ENCODE measurements at places on chromosomes 2 and 18.

GRCh38 chr2:28359222-28360057 is 33.2 kb upstream of the FOSL2 start:
- DNase-seq: peak; percentile 87

GRCh38 chr2:4445821-4446220 is 742.4 kb downstream of the DCDC2C start:
- DNase-seq: no peak

DNA sequence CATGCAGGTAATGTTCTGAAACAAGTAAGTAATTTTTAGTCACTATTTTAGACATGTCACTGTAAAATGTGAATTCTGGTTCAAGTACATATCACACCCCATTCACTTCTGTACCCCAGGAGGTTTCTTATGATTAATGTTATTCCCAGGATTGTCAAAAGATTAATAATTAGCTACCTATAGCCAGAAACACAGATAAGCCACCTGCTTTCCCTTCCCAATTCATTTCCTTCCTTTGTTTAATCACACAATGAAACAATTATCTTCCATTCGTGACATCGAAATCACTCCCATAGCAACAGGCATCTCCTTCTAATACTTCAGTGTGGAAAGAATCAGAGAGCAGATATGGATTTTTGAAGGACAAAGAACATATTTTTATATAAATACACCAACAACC is 1650.3 kb upstream of the CELF4 start:
- no peak for DNase-seq

- DNase-seq: no peak
These were observed 141.8 kb upstream of the KLHL29 start for GRCh38 chr2:23243073-23243659.

- DNase-seq: no peak
These were observed 15.0 kb downstream of the GPR55 start for GRCh38 chr2:230909841-230910545.

- no peak for DNase-seq
These were observed 476.6 kb downstream of the CNTNAP5 start for GRCh38 chr2:124501575-124502152.

DNA sequence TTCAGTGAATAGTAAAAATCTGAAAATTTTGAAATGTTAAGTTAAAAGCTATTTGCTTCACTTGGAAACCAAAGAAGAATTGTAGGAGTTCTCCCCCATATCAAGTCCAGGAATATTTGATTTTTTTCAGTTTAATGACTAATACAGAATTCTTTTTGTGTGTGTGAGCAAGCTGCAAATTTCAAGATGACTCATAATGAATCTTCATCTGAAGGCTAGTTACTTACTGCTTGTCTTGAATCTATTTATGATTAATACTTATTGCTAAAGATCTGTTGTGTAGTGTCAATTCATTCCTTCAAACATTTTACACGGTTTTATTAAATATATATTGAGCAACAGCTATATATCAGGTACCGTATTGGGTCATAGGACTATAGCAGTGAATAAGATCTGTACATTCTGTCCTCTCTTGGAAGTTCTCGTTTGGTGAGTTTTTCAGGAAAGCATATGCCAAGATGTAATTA is 47.8 kb upstream of the CAVIN2 start:
- no peak for DNase-seq

- DNase-seq: no peak
These were observed 44.8 kb downstream of the CAB39 start for GRCh38 chr2:230757476-230757875.

- DNase-seq: no peak
These were observed 182.8 kb downstream of the NRP2 start for GRCh38 chr2:205865056-205865455.

- no peak for DNase-seq
These were observed 3.2 kb downstream of the SERPINB13 start for GRCh38 chr18:63590373-63590772.

DNA sequence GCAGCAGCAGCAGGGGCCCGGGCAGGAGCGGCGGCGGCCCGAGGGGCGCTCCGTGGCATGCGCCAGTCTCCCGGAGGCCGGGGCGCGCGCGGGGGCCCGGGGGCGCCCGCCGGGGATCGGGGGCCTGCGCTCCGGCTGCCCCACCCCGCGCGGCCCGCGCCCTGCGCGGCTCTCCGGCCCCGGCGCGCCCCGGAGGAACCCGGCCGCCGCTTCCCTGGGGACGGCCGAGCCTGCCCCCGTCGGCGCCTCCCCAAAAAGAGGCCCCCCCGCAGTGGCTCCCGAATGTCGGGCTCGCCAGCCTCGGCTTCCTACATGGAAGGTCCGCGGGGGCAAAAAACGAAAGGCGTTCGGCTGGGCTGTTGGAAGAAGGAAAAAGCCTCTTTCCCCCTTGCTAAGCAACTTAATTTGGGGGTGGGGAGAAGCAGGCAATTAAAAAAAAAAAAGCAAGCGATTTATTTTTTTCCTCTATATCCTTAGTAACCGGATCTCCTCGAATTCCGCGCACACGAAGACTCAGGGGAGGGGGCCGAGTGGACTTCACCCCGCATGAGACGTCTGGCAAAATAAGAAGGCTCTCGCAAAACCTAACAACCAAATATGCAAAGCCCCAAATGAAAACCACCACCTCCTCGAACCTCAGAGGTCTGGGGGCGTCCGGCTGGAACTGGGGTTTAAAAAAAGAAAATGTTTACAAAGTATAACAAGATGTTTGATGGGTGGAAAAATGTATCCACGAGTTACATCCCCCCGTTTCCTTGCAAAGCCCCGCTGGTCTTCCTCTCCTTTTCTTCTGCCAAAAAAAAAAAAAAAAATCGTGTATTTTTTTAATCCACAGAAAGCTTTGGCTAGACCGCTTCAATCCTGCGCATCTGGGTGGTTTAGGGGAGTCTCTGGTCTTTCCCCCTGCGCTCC is at the start of gene SMAD7:
Gene SMAD7 (minus strand): TSS at position 430 of the 912 bp plus-strand sequence. CDS start 541 bp downstream, outside the sequence.
- peak; percentile 71 for DNase-seq

GRCh38 chr2:66692521-66693054 is 257.7 kb downstream of the MEIS1 start:
- DNase-seq: no peak

DNA sequence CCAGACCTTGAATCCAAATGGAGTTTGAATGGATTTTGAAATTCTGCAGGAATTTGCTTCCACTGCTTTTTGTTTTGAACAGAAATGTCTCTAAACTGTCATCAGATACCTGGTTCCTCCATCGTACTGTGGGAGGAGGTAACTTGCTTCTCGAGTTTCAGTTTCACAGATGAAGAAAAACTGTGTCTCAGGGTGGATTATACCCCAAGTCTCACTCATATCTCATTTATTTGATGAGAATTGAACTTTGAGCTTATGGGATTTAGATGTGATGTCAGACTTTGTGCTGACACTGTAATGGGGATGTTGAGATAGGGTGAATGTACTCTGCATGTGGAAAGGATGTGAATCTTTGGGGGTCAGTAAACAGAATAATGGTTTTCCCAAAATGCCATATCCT is 107.5 kb downstream of the GORASP2 start:
- DNase-seq: no peak

Data from Right ventricle myocardium inferior (tissue), 1 donor.